Stimulated activated CD4-positive, alpha-beta T cell treated with anti-CD3 and anti-CD28 coated beads, Interleukin-4, amount 100 ng/mL, for 48 hours (primary cell): ENCODE measurements at places on chromosomes 2 and 18.

- DNase-seq = no peak
Measured at GRCh38 chr2:122745603-122746002, 990.2 kb downstream of the TSN start.

DNA sequence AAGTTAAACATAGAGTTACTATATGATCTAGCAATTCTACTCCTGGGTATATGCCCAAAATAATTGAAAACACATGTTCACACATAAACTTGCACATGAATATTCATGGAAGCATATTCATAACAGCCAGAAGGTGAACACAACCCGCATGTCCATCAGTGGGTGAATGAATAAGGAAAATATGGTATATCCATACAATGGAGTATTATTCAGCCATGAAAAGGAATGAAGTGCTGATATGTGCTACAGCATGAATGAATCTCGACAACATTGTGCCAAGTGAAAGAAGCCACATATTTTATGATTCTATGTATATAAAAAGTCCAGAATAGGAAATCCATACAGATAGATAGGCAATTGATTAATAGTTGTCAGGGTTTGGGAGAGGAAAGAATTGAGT, 15.9 kb downstream of the COL4A4 start:
- DNase-seq = no peak

DNA sequence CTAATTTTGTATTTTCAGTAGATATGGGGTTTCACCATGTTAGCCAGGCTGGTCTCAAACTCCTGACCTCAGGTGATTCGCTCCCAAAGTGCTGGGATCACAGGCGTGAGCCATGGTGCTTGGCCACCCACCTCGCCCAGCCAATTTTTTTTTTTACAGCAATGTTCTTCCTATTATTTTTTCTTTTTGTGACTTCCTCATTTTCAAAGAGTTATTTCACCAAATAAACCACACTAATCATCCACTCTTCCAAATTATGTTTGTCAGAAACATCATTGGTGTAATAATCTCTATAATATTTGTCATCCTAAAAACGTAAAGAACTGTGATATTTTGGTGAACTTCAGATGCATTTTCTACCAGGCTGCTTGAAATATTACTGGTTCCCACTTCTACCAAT, 16.3 kb upstream of the PDCL3 start:
- DNase-seq = no peak

DNA sequence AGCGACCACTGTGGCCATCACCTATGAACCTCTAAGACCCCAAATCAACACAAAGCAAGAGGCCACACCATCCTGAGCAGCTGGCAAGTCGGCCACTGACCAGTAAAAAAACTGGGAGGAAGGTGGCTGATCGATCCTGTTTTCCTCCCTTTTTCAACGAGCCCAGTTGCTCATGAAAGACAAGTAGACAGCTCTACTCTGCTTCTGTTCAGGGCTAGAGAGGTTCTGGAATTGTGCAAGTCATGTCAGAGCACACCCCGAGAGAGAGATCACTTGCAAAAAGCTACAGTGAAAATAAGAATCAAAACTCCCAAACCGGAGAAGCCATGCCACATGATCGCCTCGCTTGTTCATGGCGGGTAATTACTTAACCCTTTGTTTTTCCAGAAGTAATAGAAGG, 34.6 kb downstream of the ZNF516 start:
- no peak for DNase-seq

- no peak for DNase-seq
Measured at GRCh38 chr18:79736230-79736629, 56.6 kb downstream of the CTDP1 start.

GRCh38 chr2:147294825-147295392, 549.9 kb upstream of the ACVR2A start:
- DNase-seq = no peak

DNA sequence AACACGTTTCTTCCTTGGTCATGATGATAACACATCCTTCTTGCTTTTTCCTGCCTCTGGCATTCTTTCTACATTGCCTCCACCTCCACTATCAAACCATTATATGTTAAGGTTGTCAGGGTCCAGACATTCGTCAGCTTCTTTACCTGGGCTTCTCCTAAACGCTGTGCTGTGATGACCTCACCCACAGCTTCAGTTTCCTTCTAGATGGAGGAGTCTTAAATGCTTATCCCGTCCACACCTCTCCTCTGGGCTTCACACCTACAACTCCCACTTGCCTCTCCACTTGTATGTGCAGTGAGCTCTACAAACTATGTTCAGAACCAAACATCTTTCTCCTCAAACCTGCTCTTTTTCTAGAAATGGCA, 666 bp upstream of the STAT1 start:
- DNase-seq = no peak

- no peak for DNase-seq
Measured at GRCh38 chr2:149507974-149508373, 79.6 kb downstream of the MMADHC start.

DNA sequence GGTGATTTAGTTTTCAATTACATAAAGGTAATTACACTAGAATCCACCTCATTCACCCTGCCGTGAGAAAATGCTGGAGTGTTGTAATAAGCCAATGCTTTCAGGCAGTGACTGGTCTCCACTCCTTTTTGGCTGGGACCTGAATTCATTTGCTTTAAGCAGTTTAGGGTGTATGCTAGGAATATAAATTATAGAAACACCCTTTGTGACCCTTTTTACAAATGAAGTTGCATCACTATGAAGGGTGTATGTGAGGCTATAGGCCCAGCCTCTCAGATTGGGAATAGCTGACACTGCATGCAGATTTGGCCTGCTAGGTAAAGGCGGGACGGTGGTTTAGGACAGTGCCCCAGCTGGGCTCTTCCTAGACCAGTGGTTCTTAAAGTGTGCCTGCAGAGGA, 50.8 kb upstream of the NFE2L2 start:
- no peak for DNase-seq

GRCh38 chr2:85134255-85134895, 1.2 kb downstream of the TCF7L1 start:
- no peak for DNase-seq

- no peak for DNase-seq
Measured at GRCh38 chr18:56402872-56403516, 235.4 kb downstream of the TXNL1 start.

GRCh38 chr2:16137080-16137755, 196.9 kb downstream of the MYCN start:
- no peak for DNase-seq

GRCh38 chr2:225090746-225091145, 48.5 kb upstream of the DOCK10 start:
- DNase-seq = no peak

- DNase-seq = no peak
Measured at GRCh38 chr2:4139731-4140130, 436.4 kb downstream of the DCDC2C start.

DNA sequence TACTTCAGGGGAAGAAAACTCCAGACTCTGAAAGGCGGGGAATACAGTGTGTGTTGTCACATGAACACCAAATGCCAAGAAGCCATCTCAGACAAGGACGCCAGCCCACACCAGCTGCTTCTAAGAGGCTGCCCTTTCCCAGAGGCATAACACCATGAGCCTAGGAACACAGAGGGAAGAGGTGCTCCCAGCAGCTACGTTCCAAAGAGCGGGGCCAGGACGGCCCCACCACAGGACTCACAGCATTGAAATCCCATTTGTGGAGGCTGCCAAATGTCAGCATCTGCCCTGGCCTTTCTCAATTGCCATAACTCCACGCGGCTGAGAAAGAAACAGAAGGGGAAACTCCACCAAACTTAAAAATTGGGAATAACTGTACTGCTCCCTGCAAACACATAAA, 20.1 kb upstream of the ID2 start:
- no peak for DNase-seq

- no peak for DNase-seq
Measured at GRCh38 chr2:13666582-13667414, 950.1 kb downstream of the TRIB2 start.

DNA sequence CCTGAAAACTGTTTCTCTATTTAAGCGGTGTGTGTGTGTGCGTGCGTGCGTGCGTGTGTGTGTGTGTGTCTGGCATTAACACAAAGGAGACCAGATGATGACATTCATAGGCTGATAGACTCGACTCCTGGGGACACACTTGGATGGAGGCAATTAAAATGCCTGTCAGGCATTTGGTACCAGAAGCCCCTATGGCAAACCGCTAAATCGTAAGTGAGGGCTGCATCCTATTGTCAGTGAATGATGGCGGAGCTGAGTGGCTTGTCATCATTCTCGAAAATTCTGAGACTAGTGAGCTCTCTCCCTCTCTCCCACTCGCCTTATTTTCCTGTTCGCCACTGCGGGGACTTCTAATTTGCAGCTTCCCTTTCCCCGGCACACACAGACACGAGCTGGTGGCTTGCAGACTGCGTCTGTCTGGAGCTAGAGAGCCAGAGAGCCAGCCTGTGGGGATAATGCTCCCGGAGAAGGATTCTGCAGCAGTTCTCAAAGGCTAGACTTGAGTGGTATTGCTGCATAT, 155.4 kb downstream of the MAP2 start:
- no peak for DNase-seq

DNA sequence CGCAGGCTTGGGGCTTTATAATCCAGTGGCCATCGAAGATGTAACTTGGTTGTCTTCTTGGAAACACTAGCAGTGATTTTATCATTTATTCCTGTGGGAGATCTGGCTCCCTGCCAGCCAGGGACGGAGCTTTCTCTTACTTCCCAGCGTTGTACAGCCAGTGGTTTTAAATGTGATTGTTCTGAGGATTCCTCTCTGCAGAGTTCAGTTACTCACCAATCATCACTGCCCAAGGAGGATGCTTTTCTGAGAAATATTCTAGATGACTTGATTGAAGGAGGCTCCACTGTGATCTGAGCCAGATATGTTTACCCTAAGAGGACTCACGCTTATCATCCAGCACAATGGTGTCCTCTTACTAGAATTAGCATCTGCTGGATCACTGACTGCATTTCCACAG, 744.3 kb downstream of the RNF144A start:
- no peak for DNase-seq

- DNase-seq = no peak
Measured at GRCh38 chr2:48346124-48346536, 183.8 kb upstream of the STON1 start.

DNA sequence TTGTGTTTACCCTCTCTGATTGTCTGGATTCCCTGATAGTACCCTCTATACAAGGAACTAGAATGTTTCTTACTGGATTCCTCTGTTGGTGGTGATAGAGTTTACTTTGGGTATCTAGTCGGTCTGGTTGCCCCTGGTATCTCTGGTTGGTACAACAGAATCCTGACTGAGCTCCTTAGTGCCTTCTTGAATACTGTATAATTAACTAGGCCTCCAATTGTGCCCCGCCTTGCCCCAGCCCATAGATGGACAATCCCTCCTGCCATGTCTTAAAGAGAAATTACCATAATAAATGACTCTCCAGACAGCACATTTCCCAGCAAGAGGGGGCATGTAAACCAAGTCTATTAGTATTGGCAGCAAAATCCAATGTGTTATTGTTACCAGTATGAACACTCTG, 2.3 kb downstream of the SCN1A start:
- DNase-seq = no peak

DNA sequence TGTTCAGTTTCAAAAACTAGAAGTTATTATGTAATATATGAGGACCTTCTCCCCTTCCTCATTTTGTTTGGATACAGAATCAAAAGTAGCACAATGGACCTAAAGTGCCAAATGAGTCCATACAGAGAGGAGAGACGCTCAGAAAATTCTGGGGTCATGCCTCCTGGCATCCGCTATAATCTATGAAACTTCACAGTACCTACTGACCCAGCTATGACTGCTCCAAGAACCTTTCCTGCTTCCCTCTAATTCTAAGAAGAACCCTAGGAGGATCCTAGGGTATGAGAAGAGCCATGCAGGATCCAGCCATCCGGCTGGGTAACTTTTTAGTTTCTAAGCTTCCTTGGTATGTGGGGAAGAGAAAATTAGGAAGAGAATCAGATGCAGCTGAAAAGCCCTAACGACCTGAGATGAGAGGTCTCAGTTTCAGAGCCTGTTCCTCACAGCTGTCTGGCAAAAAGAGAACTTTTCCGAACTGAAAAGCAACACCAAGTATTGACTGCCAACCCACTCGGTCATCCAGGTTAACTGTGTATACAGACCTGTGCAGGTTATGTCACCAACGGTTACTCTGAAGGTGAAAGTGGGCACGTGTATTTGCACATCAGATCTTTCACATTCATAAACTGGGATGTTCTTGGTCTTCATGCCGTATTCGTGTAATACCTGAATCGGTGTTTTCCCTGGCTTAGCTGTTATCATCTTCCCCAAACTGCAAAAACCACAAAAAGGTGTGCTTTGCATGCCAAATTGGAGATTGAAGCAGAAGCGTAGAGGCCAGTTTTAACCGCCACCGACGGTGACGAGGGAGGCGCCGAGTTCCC, 1.1 kb downstream of the PRKRA start:
- peak; percentile 3 for DNase-seq

GRCh38 chr2:188582211-188582610, 290.5 kb downstream of the GULP1 start:
- no peak for DNase-seq

GRCh38 chr2:46530639-46531038, 51.3 kb downstream of the TMEM247 start:
- DNase-seq = no peak

DNA sequence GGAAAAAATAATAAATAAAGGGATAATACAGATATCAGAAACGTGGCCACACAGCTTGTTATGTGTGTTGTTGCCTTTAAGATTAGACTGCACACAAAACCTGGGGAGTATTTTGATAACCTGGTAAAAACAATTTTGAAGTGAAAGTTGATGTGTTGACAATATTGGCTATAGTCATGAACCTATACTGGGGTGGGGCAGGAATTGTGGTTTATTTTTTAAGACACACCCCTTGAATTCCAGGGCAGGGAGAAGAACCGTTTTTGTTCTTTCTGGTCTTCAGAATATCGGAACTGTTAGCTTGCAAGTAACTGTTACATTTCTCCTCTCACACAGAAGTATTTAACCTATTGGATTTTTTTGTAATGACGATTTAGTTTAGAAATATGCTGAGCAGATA, 80.4 kb downstream of the LIMS1 start:
- no peak for DNase-seq

DNA sequence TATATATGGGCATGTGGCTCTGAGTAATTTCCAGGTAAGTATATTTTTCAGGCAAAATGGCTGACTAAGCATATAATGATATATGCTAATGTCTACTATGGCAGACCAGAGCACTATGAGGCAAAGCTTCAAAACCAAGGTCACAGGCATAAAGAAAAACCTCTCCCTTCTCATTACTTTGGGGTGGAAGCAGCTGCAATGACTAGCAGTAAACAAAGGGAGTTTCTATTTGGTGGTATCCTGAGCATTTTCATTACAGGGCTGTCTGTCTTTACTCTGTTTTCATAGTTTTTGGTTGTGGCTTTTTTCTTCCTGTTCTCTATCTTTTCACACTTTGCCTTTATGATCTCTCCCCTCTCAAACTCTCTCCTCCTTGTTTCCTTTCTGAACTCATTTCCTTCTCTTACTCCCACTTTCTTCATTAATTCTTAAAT, 15.6 kb downstream of the PDE6D start:
- DNase-seq = no peak

DNA sequence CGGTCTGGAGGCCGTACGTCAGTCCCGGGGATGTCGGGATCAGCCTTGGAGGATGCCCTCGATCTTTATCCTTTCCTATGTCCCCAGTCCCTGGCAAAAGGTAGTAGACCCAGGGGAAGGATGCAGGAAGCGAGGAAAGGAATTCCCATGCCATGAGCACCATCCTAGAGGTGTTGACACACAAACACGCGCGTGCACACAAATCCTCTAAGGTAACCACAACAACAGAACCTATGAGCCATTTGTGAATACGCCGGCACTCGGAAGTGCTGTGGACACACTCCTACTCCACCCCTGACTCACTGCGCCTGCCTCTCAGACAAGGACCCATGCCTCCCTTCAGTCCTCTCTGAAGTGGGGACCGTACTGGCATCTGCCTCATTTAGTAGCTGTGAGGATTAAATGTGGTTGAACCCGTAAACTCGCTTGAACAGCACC, 11.3 kb upstream of the MLPH start:
- peak; percentile 48 for DNase-seq
